ENCODE measurements at places on chromosomes 11 and 22.

GRCh38 chr11:9752091-9752490 is 88.2 kb downstream of the SWAP70 start:
- DNase-seq, result no peak

DNA sequence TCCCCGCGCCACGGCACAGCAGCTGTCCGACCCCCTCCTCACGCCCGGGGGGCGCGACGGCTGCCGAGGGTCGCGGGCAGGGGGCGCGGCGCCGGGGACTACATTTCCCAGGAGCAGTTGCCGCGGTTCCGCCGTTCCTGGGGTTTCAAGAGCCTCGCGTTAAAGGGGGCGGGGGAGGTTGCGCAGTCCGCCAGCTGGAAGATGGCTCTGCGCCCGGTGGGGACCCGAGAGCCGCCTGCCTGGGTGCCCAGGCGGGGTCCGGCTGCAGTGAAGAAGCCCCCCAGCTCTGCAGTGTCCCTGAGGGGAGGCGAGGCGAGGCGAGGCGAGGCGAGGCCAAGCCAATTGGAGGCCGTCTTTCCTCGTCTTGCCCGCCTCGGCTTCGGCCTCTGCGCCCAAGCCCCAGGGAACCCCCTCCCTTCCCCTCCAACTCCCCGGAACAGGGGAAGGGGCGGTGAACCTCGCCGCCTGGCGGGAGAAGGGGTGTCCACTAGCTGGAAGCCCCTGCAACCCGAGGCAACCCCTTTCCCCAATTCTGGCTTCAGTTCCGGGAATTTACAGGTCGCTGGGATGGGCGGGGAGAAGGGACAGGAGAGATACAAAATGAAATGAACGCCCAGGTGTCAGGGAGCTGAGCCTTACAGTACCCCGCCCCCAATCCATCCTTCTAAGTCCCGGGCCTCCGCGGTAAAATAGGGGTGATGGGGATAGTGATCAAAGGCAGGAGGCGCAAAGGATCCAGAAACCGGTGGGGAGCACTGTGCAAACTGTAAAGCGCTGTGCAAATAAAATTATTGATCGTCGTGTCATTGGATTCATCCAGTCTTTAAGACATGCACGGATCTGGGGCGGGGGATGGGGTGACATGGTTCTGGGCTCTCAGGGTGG is 5.2 kb upstream of the GCAT start:
- no peak for DNase-seq

- DNase-seq, result no peak
Observed at GRCh38 chr22:50281957-50282356, 11.8 kb upstream of the MAPK11 start.

- no peak for DNase-seq
Observed at GRCh38 chr11:26936109-26936508, 57.8 kb upstream of the FIBIN start.

Measured in activated naive CD4-positive, alpha-beta T cell treated with Interleukin-2 at 50 U/mL for 16 hours (primary cell).